ENCODE measurements at places on chromosomes 3 and 15.

- DNase-seq, result no peak
Measured at GRCh38 chr15:43414196-43414595, 43.3 kb downstream of the TUBGCP4 start.

- DNase-seq, result no peak
Measured at GRCh38 chr15:92385096-92385495, 8.6 kb upstream of the ST8SIA2 start.

- DNase-seq, result no peak
Measured at GRCh38 chr3:186487819-186488218, 56.4 kb downstream of the CRYGS start.

DNA sequence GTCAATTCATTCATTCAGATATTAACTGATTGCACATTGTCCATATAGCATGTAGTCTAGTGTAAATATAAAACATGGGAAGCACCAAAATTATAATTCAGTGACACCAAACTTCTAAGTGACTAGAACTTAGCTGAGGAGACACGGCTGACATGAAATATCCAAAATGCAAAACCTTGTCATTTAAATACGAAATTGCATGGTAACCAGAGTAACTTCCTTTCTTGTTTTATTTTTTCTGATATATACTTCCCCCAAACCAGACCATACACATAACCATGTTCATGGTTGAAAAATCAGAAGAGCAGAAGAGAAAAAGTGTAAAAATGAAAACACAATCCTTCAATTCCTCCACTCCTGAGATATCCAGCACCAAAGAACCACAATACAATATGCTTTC lies 38.0 kb downstream of the CBLB start:
- no peak for DNase-seq

DNA sequence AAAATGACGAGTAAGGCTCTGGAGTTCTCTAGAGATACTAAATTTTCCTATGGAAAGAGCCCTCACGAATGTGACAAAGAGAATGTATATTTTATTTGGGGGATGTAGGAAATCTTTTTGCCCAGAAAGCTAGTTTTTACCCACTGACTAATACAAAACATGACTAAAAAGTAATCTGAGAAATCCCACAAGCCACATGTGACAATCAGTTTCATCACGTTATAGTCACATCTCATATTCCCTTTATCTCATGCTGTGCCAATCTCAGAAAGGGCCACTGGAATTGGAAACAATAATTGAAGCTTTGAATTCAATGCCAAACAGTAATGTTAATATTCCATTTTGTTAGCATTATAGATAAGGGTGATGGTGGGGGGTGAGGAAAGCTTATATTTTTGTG lies 509.0 kb upstream of the GOLIM4 start:
- DNase-seq, result no peak

GRCh38 chr3:183560607-183561006 lies 5.1 kb upstream of the KLHL6 start:
- DNase-seq, result no peak

- no peak for DNase-seq
Measured at GRCh38 chr3:161149529-161149928, 44.4 kb upstream of the B3GALNT1 start.

- DNase-seq, result no peak
Measured at GRCh38 chr3:150409125-150409511, 1.0 kb downstream of the TSC22D2 start.

DNA sequence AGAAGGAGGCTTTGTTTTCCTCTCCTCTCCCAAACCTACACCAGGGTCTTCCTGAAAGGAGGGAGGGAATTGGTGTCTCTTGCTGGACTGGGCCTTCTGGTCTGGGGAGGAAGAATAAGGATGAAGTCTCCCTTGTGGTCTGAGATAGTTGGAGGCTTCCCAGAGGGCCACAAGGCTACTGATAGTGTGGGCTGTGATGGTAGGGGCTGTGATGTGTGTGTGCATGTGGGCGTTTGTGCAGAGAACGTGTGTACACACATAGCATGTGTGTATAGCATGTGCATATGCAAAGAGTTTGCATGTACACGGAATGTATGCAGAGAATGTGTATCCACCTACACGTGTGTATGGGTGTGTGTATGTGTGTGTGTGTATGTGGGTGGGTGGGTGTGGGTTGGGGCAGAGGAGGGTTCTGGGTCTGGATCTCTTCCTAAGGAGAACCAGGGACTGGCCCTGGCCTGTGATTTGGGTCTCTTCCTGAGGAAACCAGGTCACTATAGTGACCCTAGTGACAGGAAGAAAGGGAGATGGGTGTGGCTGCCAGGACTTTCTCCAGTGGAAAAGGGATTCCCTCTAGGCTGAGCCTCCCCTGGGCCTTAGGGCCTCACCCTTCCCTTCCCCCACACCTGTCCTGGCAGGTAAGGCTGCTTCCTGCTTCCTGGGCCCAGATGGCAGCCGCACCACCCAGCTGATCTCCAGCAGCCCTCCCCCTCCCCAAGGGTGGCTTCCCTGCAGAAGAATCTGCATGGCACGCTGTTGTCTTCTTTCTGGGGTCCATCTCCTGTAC lies 1.7 kb downstream of the FLNB start:
- DNase-seq, result no peak

DNA sequence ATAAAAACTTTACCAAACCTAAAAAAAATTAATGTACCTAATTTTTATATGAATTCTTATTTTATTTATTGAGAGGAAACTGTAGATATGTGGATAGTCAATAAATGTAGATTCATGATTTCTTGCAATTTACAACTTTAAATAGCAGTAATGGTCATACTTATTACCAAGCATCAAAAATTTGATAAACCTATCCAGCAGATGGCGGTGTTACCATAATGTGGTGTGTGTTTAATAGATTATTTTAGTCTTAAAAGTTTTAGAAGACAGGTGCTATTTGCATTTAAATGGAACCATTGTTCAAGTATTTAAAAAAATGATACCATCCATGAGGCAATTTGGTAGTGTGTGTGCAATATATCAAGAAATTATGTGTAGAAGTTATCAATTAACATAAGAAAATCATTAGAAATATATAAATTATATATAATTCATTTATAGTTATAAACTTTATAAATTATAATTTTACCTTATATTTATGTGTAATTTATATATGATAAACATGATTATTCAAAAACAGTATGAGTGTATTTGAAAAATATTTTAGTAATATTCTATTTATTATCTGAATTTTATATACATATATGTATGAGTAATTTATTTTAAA lies 176.0 kb upstream of the BCHE start:
- no peak for DNase-seq

- DNase-seq, result no peak
Measured at GRCh38 chr3:114855839-114856238, 291.2 kb downstream of the ZBTB20 start.

DNA sequence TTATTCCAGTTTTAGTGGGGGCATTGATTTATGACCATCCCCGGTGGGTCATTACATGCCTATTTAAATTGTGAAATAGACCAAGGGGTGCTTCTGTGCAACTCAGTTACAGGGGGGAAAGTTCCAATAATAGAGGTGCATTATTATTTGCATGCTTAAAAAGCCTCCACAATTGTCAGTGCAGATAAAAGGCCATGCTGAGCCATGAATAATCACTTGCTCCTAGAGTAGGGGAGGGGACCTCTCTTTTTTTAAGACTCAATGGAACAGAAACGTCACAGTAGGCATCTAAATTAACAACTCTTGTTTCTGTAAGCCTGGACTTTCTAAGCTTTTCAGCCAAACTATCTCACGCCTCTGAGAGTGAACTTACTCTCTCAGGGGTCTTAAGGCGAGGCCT lies 66.5 kb upstream of the CMTM7 start:
- no peak for DNase-seq

DNA sequence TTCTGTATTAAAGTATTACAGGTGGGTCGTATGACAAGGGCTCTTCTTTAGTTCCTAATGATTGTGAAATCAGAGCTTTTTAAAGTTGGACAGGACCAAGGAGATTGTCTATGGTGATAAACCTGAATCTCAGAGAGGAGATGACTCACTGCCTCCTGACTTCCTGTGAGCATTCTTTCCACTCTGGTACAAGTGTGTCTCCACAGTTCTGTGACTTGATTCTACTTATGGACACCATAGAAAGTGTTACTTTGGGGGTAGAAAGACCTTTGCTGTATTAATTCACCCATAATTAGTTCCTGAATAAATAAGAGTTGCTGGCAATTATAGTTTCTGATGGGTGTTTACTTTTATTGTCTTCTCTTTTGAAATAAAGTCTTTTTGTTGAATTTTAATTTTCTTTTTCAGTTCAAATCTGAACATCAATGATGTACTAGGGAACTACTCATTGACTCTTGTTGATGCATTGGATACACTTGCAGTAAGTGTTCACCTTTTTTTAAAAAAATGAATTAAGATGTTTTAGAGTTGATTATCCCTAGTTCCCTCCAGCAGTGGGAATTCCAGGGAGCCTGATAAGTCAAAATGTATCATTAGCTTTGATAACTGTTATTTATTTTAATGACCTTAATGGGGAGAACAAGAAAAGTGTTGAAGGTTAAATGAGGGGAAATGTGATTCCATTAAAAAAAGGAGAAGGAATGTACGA lies 7.4 kb downstream of the EDEM1 start:
- DNase-seq, result no peak
